ENCODE measurements at places on chromosomes 4 and X.

GRCh38 chrX:97692575-97692974 is 808.9 kb downstream of the RPA4 start:
- DNase-seq: no peak

- DNase-seq: no peak
Measured at GRCh38 chr4:87669373-87669772, 19.3 kb downstream of the DMP1 start.

DNA sequence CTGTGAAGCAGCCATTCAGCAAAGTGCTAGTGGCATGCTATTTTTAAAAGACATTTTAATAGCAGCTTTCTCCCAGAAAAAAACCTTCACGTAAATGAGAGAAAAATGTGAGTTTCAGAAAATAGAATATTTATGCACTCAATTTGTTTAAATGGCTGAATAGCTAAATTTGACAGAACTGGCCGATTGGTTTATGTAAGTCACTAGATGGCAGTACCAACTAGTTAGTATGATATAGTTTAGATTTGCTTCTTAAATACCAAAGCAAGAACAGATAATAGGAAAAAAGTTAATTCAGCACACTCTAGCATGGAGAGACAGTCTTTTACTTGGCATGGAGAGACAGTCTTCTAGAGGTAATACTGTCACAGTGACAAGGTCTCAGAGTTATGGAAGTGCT is 250.1 kb downstream of the SNCA start:
- no peak for DNase-seq

GRCh38 chr4:114911111-114911510 is 202.3 kb downstream of the NDST4 start:
- DNase-seq: no peak

GRCh38 chr4:118762730-118763477 is 73.0 kb downstream of the SEC24D start:
- DNase-seq: no peak

DNA sequence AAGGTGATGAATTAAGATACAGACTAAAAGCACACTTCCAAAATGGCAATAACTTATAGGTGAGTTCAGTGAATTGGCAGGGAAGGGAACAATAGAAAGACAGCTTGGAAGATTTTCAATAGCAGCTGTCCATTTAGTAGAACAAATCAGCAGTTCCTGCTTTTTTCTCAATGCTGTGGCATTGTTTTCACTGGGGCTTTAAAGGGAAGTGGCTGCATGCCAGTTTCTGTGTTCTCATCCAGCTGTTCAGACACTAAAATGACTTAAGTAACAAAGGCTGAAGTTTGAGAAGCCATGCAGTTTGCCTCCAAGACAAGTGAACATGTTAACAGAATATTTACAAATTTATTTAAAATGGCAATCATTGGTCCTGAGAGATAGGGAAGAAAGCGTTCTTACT is 291.9 kb downstream of the FAM47A start:
- DNase-seq: no peak

DNA sequence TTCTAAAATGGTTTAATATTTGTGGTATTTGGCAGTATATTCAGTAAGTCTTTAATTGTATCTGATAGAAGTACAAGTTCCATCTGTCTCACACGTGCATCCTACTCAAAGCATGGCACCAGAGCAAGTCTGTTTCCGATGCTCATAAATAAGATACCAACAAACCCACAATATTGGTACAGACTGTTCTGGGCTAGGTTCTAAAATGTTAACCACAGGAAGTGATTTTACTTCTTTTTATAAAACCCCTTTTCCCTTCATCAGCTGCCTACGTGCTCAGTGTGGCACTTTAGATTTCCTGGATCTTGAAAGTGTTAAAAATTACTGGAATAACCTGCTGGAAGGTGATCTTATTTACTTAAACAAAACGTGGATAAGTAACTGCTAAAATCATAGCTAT is 165.1 kb downstream of the CFAP299 start:
- DNase-seq: no peak

GRCh38 chr4:156779774-156780173 is 191.8 kb downstream of the PDGFC start:
- no peak for DNase-seq

DNA sequence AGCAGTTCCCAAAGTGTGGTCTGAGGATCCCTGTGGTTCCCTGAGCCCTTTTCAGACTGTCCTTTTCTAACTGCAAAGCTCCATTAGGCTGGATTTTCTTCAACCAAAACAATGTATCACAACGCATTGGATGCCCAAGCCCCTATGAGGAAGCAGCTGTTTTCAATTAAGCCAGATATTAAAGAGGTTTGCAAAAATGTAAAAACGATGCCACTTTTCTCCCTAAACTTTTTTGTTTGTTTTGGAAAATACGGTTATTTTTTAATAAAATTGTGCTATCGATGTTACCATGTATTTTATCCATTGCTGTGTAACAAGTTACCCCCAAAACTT is 170.4 kb upstream of the BCOR start:
- DNase-seq: no peak

- no peak for DNase-seq
Measured at GRCh38 chrX:103153661-103154060, 60.7 kb upstream of the NXF3 start.

DNA sequence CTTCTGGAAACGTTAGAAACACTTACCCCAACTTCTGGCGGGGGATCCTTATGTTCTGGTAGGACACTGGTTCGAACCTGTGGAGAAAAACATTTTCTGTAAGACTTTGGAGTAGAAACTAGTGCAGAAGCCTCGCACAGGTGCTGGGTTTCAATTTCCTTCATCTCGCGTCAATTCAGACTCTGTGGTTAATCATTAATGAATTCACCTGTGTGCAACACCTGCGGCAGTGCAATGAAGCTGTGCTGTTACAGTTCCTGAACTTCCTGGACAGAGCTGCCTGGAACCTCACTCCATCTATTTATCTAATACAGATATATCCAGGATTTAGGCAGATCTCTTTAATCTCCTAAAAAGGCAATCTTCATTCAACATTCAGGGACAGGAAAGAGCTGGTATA is 531.4 kb downstream of the INPP4B start:
- DNase-seq: no peak

DNA sequence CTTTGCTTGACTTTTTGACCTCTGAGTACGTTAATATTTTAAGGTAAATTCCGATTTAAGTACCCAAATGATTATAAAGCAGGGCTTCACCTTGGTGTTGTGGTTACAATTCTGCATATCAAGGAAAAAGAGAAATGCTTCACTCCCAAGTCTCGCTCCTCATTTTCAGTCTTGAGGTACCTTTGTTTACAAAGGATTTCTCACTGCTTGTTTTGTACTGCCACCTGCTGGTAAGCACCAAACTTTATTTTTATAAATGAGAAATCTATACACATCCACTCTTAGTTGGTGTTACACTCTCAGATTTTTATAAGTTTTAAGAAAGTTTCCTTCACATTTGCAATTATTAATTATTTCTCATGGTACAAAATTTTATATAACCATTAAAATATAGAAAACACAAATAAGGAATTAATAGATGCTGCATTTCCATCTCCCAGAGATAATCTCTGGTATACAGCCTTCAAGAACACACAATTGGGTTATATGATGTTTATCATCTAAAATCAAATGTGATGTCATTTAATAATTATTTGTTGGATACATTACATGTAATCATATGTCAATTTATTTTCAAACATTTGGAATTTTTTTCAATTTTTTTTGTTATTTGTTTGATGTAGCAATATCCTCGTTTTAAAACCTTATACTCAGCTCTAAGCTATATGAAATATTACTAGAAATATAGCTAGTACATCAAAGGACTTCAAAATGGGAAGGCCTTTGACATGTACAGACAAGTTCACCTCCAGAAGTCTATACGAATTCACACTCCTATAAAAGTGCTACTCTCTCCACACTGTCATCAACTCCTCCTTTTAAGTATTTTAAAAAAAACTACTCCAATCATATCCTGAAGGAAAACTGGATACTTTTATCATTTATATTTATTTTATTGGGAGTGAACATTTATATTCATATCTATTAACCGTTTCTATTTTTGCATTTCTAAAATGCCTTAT is 179.9 kb downstream of the KCNIP4 start:
- DNase-seq: no peak

DNA sequence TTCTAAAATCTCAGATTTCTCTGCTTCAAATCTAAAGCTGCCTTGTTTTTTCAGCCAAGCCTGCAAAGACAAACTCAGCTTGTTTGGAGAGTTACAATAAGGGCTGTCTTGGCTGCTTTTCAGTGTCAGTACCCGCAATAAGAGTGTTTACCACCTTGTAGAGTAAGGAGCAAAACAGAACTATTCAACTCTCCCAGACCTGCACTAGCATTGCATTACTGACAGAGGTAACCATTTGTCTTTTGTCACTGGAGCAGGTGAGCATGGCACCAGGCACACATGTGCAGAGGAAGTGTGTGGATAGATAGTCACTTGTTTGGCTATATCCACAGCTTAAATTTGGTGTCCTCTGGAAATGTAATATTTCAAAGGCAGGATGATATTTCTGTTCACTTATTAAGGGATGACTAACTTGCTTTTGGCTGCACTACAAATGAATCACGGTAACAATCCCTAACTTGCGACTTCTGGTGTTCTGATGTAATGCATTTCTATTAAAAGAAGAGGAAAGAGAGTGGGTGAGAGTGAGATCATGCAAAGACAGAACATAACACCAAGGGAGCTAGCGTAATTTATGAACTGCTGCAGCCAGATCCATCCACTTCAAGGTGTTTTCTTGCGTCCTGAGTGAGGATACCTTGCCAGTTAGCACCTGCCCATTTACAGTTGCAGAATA is 38.6 kb downstream of the PTCHD1 start:
- no peak for DNase-seq

- no peak for DNase-seq
Measured at GRCh38 chrX:17655211-17656034, 81.9 kb upstream of the SCML1 start.

DNA sequence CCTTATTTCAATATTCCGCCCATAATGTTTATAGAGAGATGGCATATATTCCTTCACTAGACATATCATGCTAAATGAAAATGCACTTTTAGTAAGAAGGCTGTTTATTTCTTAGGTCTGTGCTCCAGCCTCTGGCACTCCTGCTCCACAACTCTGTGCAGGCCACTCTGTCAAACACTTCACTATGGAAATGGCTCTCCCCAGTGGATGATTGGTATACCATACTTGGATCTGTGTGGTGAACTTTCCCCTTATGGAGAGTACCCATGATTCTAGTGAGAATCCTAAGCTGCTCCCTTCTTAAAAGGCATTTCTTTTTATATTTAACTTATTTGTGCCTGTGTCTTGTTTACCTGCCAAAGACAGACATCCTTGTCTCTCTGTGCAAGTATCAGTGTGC is 480.1 kb upstream of the GALNT7 start:
- no peak for DNase-seq

DNA sequence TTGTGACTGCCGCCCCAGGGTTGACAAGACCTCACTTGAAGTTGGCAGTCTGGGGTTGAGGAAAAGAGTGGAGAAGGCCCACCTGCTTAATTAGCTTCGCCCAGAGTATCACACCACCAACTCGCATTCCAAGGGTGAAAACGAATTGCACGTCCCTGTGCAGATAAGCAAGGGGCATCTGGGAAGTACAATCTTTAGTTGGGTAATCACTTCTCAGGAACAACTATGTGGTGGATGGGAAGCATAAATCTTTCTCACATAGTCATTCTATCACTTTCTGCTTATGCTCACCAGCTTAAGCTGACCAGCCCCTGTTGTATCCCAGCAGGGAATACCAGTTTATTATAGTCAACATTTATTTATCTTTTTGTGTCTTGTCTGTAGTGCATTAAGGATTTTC is 14.3 kb downstream of the SPCS3 start:
- no peak for DNase-seq

DNA sequence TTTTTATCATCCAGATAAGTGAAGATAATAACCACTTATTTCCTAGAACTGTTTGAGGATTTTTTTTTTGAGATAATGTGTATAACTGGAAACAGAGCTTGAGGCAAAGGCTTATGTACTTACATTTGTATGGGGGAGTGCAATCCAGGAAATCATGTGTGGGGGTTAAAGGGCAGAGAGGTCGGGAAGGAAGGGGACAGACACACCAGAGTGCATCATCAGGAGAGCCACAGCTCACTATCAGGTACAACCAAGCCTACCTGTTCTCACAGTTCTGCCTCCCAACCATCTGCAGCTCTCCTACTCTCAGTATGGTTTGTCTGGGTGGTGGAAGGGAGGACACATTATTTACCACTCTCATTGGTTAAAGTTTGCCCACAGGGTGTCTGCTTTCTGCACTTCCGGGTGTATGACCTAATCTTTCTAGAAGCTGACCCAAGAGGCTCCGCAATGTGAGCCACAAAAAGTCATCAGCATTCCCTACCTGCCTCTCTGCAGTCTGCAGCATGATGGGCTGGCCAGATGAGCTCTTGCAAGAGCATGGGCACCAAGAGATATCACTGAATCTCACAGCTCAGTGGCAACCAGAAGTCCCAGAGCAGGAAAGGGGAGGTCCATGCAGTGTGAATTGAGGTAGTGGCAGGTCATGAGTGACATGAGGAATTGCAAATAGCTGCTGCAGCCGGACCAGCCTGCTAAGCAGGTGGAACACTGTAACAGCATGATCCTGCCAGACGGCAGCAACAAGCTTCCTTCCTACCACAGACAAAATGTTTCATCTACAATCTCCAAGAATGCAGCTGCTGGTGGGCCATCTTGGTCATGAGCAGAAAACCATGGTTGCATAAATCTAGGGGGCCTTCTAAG is 36.9 kb upstream of the SPRY1 start:
- DNase-seq: no peak

DNA sequence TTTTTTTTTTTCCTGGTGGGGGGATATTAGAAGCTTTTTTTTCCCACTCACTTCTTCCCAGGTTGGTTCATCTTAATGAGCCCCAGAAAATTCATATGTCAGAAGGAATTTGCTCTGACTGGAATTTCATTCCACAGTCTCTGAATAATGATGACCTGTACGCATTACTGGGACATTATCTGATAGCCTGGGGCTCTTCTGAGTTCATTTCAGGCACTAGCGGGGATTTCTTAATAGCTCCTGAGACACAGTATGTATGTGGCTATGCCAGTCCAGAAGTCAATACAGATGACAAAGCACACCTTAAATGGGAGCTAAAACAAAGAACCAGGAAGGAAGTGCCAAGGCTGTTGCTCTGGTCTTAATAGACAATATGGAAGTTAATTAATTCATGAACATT is 295.2 kb upstream of the IGFBP7 start:
- DNase-seq: no peak

DNA sequence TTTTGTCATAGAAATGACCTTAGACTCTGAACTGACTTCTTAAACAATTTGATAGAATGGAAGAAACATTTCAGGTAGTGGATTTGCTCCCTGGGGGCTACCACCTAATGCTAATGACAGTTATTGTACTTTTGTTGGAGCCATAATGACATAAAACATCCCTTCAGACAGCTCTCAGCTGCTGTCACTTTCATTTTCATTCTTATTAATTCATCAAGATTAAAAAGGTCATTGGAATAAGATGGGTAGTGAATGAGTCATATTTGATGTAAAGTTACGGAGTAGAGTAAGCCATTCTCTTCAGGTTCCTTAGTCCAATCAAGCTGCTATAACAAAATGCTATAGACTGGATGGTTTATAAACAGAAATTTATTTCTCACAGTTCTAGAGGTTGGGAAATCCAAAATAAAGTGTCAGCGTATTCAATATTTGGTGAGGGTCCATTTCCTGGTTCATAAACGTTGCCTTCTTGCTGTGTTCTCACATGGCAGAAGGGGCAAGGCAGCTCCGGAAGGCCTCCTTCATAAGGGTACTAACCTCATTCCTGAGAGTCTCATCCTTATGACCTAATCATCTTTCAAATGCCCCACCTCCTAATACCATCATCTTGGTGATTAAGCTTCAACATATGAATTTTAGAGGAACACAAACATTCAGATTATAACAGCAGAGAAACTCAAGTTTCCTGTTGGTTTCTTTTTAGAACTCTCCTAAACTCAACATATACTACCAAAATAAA is 268.5 kb downstream of the ARAP2 start:
- no peak for DNase-seq

- DNase-seq: no peak
Measured at GRCh38 chr4:1245481-1246051, 3.4 kb downstream of the CTBP1 start.

Measured in stimulated activated CD4-positive, alpha-beta T cell treated with anti-CD3 and anti-CD28 coated beads, Interleukin-1b, Interleukin-23, amount 100 ng/mL, for 1 hour (primary cell).